ENCODE measurements at places on chromosomes 1 and 21.

- no peak for DNase-seq
Observed at GRCh38 chr1:22557341-22557950, 5.8 kb upstream of the EPHA8 start.

- no peak for DNase-seq
Observed at GRCh38 chr1:247077876-247078257, 744 bp downstream of the ZNF670 start.

- DNase-seq: peak; percentile 13
Observed at GRCh38 chr1:168320800-168321450, 40.2 kb downstream of the TBX19 start.

DNA sequence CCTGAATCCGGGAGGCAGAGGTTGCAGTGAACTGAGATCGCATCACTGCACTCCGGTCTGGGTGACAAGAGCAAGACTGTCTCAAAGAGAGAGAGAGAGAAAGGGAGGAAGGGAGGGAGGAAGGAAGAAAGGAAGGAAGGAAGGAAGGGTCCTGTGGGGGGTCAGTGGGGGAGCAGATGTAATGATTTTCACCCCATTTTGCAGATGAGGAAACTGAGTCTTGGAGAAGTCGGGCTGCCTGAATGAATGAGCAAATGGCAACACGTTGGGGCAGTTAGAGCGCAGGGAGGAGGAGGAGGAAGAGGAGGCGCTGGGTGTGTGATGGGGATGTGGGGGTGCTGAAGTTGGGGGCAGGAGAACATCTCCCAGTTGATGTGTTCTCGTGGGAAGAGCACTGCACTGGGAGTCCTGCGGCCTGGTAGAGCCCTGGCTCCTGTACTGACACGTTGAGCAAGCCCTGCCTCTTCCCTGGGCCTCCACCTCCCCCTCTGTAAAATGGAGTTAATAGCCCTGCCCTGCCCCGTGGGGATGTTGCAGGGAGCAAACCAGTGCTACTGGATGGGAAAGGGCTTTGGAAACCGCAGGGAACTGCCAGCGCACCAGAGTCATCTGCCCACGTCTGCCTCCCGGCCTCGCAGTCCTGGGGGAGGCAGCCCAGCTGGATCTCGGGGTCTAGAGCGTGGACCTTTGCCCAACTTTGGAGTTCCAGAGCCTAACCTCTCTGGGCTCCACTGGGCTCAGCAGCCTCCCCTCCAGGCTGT is 103.2 kb upstream of the CASZ1 start:
- DNase-seq: no peak

GRCh38 chr1:38045401-38046332 is 926 bp downstream of the POU3F1 start:
- DNase-seq: no peak

- no peak for DNase-seq
Observed at GRCh38 chr1:111279144-111279543, 11.5 kb upstream of the CHIA start.
